ENCODE measurements at places on chromosomes 1 and 21.

DNA sequence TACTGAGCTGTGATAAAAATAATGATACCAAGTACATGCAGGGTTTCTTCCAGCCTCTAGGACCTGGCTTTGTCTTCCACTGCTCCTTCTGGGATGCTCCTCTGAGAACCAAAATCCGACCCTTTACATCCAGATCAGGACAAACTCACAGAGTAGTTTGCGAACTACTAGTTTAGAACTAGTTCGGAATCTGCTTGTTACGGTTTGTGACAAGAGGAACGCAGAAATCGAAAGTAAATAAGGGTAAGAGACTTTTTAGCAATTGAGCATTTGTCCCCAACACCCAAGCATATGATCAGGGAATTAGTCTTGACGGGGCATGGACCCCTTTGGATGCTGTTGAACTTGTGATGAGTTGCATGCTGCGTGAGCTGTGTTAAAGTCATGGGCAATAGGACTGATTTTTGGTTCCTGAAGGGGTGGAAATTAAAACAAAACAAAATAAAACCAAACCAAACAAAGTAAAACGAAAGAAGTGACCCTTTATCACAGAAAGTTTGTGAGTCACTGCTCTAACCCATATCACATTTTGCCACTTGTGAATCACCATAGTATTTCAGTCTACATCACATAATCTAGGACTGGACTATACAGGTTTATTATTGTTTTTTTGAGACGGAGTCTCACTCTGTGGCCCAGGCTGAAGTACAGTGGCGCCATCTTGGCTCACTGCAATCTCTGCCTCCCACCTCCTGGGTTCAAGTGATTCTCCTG lies 35.7 kb upstream of the ERRFI1 start:
- DNase-seq = no peak

- DNase-seq = no peak
Measured at GRCh38 chr1:196088541-196088940, 519.7 kb downstream of the KCNT2 start.

- DNase-seq = no peak
Measured at GRCh38 chr1:94925004-94925403, 1.9 kb downstream of the CNN3 start.

DNA sequence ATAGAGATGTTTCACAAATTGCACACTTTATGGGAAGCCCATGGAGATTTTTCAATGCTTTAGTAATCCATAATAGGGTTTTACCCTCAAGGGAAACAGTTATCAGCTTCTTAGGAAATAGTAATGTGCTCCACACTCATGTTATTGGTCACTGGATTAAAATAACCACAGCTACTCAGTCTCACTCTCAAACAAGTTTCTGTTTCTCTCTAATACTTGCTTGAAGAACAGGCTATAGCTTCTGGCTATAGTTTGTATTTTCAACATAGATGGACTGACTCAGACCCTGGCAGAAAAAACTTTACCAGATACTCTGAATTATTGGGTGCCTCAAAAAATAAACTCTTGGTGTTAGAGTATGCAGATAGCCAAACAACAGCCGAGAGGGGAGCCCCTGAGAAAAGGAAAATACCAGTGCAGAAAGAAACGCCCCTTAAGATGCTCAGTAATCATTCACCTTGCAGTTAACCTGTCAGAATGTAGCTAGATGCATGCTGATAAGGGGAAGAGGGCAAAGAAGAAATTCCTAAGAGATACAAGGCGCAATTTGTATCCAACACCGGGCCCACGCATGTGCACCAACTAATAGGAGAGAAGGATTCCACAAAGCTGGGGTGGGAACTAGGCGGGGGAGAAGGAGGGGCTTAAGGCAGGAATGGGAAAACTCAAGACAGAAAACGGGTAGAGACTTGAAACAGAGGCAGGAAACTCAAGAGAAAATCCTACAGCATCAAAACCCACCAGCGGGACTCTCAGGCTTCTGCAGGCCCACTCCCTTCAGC lies 30.4 kb upstream of the PDE4B start:
- DNase-seq = no peak

- DNase-seq = no peak
Measured at GRCh38 chr1:209803568-209803967, 2.4 kb downstream of the IRF6 start.

GRCh38 chr1:17045634-17046333 lies 8.0 kb downstream of the SDHB start:
- peak; percentile 36 for DNase-seq
